ENCODE measurements at places on chromosomes 2 and 18.

- no peak for DNase-seq
Measured at GRCh38 chr2:187834787-187835186, 280.6 kb upstream of the TFPI start.

GRCh38 chr2:232516551-232516950 lies 3.6 kb upstream of the PRSS56 start:
- DNase-seq: no peak

DNA sequence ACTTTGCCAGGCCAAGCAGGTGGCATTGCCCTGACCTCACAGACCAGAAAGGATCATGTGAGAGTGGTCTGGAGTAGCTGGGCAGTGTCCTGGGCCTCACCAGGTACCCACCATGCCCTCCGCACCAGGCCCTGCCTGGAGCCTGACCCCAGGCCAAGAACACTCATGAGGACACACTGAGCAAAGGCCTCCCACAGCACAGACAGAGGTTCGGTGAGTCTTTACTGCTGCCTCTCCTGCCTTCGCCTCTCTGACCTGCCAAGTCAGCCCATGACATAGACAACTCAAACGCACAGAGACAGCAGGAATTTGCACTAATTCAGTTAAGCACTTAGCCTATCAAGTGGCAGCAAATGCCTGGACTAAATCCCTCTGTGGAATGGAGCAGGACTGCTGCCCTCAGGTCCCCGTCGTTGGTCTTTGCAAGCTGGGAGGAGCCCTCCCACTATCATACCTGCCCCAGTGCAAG lies 62.5 kb downstream of the RHOB start:
- no peak for DNase-seq

GRCh38 chr2:50395605-50396297 lies 636.2 kb downstream of the NRXN1 start:
- no peak for DNase-seq

- DNase-seq: no peak
Measured at GRCh38 chr18:6842081-6842480, 112.6 kb downstream of the ARHGAP28 start.

GRCh38 chr2:100643467-100643866 lies 80.7 kb downstream of the PDCL3 start:
- no peak for DNase-seq

Measured in GM12891 (cell line).